SJSA1 (cell line): ENCODE measurements at places on chromosomes 1 and 21. TPM values are rescaled to one million over a fixed set of nuclear protein-coding genes. Genes with fewer than 3 reads are reported as not detected.

GRCh38 chr1:54442185-54442584, 36.0 kb upstream of the SSBP3 start:
- DNase-seq, result no peak

The DCLRE1B gene
- 8.5 and 14.8 TPM in 2 replicates for total RNA-seq

GRCh38 chr1:17546946-17547670, 7.6 kb downstream of the ARHGEF10L start:
- no peak for DNase-seq

GRCh38 chr21:43881935-43882334, 16.9 kb downstream of the AGPAT3 start:
- DNase-seq, result no peak

GRCh38 chr1:150890033-150890416, 3.1 kb downstream of the CTXND2 start:
- DNase-seq, result no peak
